Psoas muscle (tissue), 8 donors: ENCODE measurements at places on chromosomes 12 and 14. TPM values are rescaled to one million over a fixed set of nuclear protein-coding genes. Genes with fewer than 3 reads are reported as not detected.

GRCh38 chr12:50621399-50622300, 116.9 kb downstream of the DIP2B start:
- no peak overlapping the region for H3K4me3 ChIP-seq
- H3K36me3 ChIP-seq: peaks cover 12% of the 10 kb centered on the region
- H3K27me3 ChIP-seq: no peaks in the 10 kb centered on the region
- no peak overlapping the region for H3K27ac ChIP-seq

DNA sequence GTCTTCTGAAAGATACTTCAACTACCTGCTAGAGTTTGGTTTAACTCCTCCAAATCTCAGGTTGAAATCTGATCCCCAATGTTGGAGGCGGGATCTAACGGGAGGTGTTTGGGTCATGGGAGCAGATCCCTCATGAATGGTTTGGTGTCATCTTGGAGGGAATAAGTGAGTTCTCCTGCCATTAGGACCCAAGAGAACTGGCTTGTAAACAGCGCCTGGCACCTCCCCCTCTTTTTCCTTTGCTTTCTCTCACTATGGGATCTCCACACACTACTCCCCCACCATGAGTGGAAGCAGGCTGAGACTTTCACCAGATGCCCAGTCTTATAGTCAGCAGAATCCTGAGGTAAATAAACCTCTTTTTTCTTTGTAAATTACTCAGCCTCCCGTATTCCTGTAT, 2.5 kb downstream of the CNIH1 start:
- DNase-seq: no peak
- peaks cover 7% of the 10 kb centered on the region for H3K36me3 ChIP-seq
- H3K4me3 ChIP-seq: no peak overlapping the region
- H3K27me3 ChIP-seq: no peaks in the 10 kb centered on the region
- H3K27ac ChIP-seq: no peak overlapping the region

The RTL1 gene
- total RNA-seq: not detected

DNA sequence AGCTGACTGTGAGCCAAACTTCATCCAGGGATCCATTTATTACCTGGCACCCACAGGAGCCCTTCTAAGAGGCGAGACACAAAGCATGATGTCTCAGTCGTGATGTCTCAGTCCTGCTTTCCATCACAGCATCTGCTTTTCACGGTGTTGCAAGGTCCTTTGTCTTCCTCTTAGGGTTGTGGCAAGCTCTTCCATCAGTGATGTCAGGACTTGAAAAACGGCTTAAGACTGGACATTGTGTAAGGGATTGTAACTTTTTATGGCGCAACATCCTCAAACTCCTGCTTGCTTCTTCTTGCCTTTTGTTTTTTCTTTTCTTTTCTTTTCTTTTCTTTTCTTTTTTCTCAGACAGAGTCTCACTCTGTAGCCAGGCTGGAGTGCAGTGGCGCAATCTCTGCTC, 586.5 kb upstream of the TMEM132C start:
- H3K27ac ChIP-seq: no peak overlapping the region
- no peak for DNase-seq
- no peaks in the 10 kb centered on the region for H3K4me1 ChIP-seq
- H3K4me3 ChIP-seq: no peak overlapping the region
- no peaks in the 10 kb centered on the region for H3K36me3 ChIP-seq
- H3K27me3 ChIP-seq: no peaks in the 10 kb centered on the region

The LALBA gene
- total RNA-seq: not detected

DNA sequence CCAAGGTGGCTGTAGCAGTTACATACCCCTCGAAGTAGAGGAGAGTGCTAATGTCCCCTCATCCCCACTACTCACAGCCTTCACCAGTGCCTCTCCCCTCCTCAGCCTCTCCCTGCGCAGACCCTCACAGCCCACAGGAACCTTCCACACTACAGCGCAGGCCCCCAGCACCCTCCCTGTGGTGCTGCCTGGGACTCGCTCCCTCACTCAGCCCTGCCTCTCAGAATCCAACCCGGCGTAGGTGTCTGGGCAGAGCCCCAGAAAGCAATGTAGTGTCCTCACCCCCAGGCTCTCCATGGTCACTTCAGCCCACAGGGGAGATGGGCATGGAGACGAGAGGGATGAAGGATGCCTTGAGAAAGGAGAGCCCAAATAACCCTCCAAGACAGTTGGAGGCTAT, 10.9 kb upstream of the ZNF740 start:
- no peak overlapping the region for H3K27ac ChIP-seq
- peaks cover 70% of the 10 kb centered on the region for H3K36me3 ChIP-seq
- H3K4me1 ChIP-seq: no peaks in the 10 kb centered on the region
- no peaks in the 10 kb centered on the region for H3K27me3 ChIP-seq

DNA sequence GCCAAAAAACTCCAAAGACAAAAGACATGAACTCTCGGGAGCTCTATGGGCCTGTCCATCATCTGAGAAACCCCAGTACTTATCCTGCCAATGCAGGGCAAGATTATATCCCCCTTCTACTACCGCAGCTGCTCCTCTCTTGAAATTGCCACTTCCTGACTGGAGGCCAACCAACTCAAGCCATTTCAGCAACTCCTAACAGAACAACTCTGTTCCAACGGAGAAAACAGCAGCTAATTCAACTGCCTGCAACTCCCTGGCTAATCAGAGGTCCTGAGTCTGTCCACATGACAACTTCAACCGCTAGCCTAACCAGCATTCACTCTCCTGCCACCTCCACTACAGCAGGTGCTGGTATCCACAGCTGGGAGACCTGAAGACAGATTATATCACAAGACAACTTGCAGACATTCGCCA, 24.1 kb downstream of the CEP83 start:
- H3K27me3 ChIP-seq: no peaks in the 10 kb centered on the region
- H3K27ac ChIP-seq: no peak overlapping the region
- no peak overlapping the region for H3K4me3 ChIP-seq
- peaks cover 20% of the 10 kb centered on the region for H3K4me1 ChIP-seq
- no peak for DNase-seq

DNA sequence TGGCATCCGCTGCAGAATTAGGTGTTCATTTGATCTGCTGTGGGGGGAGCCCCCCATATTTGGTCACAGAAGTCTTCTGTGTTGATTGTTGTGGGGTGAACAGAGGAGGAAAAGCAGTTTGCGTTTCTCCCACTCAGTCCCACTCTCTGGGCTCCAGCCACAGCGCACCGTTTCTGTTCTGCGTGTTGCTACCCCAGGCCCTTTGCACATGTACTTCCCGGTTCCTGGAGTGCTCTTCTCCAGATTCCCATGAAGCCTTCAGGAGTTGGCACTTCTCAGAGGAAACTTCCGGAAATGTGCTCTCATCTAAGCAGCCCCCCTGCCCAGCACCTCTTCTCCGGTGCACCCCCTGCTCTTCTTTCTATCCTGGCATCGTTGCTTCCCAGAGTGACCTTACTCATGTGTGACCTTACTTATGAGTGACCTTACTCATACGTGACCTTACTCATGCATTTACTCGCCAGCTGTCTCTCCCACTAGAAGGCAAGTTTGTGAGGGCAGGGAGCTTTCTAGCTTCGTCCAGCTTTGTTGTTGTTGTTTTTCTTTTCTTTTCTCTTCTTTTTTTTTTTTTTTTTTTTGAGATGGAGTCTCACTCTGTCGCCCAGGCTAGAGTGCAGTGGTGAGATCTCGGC, 93.7 kb downstream of the SCARB1 start:
- no peak overlapping the region for H3K4me3 ChIP-seq
- no peak for DNase-seq
- no peak overlapping the region for H3K27ac ChIP-seq
- H3K4me1 ChIP-seq: peaks cover 36% of the 10 kb centered on the region
- no peaks in the 10 kb centered on the region for H3K27me3 ChIP-seq

The SLC25A47 gene
- not detected for total RNA-seq

The RFLNA gene
- total RNA-seq: 0.50 TPM

GRCh38 chr12:10861366-10861765, 12.1 kb upstream of the PRR4 start:
- no peak for DNase-seq
- no peaks in the 10 kb centered on the region for H3K27me3 ChIP-seq
- H3K27ac ChIP-seq: no peak overlapping the region
- H3K4me3 ChIP-seq: no peak overlapping the region

The SLC16A7 gene
- 5.0 TPM for total RNA-seq

GRCh38 chr14:99261912-99262787, 9.8 kb downstream of the BCL11B start:
- H3K27me3 ChIP-seq: no peaks in the 10 kb centered on the region
- no peaks in the 10 kb centered on the region for H3K4me1 ChIP-seq
- no peak overlapping the region for H3K27ac ChIP-seq
- H3K36me3 ChIP-seq: no peaks in the 10 kb centered on the region

- H3K4me3 ChIP-seq: no peak overlapping the region
- no peak overlapping the region for H3K27ac ChIP-seq
- peaks cover 26% of the 10 kb centered on the region for H3K4me1 ChIP-seq
- no peak for DNase-seq
Observed at GRCh38 chr12:52148464-52149181, 43.2 kb downstream of the KRT80 start.

The TIGAR gene
- 11.8 TPM for total RNA-seq

GRCh38 chr14:64919618-64920017, 5.4 kb downstream of the CHURC1 start:
- no peak overlapping the region for H3K4me3 ChIP-seq
- H3K4me1 ChIP-seq: peaks cover 71% of the 10 kb centered on the region
- H3K27ac ChIP-seq: no peak overlapping the region
- H3K36me3 ChIP-seq: no peaks in the 10 kb centered on the region
- DNase-seq: peak; percentile 29

The MYH6 gene
- total RNA-seq: 138 TPM

GRCh38 chr12:108854451-108855283, 2.7 kb downstream of the SSH1 start:
- peak overlapping the region; percentile 98 for H3K4me3 ChIP-seq
- peak; percentile 79 for DNase-seq
- no peaks in the 10 kb centered on the region for H3K27me3 ChIP-seq
- H3K36me3 ChIP-seq: no peaks in the 10 kb centered on the region
- peak overlapping the region; percentile 100 for H3K27ac ChIP-seq
- peaks cover 63% of the 10 kb centered on the region for H3K4me1 ChIP-seq

The KRT83 gene
- not detected for total RNA-seq

The RFX4 gene
- 0.56 TPM for total RNA-seq

The RD3L gene
- not detected for total RNA-seq

DNA sequence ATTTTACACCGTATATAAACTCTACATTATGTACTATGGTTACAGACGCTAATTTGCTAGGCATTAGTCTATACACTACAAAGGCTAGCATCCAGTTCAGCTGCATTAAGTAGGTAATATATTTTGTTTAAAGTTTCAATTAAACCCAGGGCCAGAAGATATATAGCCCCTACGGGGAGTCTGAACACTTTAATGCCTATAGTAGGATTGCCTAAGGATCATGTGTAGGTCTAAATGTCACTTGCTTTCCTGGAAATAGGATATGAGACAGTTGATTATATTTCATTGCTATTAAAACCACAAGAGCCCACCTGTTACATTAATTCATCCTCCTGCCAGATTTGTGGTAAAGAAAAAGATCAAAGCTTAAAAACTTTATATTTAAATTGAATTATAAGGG, 286.9 kb downstream of the TMTC2 start:
- no peaks in the 10 kb centered on the region for H3K36me3 ChIP-seq
- H3K27me3 ChIP-seq: no peaks in the 10 kb centered on the region
- H3K27ac ChIP-seq: no peak overlapping the region
- DNase-seq: no peak
- H3K4me3 ChIP-seq: no peak overlapping the region

GRCh38 chr14:94115631-94116030, 5.1 kb downstream of the IFI27 start:
- no peak for DNase-seq
- H3K27me3 ChIP-seq: no peaks in the 10 kb centered on the region
- no peaks in the 10 kb centered on the region for H3K36me3 ChIP-seq
- no peaks in the 10 kb centered on the region for H3K4me1 ChIP-seq
- no peak overlapping the region for H3K27ac ChIP-seq
- no peak overlapping the region for H3K4me3 ChIP-seq

The RIMBP2 gene
- total RNA-seq: 0.27 TPM

- no peak overlapping the region for H3K27ac ChIP-seq
- no peaks in the 10 kb centered on the region for H3K27me3 ChIP-seq
- no peak overlapping the region for H3K4me3 ChIP-seq
Observed at GRCh38 chr14:70013271-70013873, 134.2 kb downstream of the SMOC1 start.

The GLI1 gene
- total RNA-seq: not detected

DNA sequence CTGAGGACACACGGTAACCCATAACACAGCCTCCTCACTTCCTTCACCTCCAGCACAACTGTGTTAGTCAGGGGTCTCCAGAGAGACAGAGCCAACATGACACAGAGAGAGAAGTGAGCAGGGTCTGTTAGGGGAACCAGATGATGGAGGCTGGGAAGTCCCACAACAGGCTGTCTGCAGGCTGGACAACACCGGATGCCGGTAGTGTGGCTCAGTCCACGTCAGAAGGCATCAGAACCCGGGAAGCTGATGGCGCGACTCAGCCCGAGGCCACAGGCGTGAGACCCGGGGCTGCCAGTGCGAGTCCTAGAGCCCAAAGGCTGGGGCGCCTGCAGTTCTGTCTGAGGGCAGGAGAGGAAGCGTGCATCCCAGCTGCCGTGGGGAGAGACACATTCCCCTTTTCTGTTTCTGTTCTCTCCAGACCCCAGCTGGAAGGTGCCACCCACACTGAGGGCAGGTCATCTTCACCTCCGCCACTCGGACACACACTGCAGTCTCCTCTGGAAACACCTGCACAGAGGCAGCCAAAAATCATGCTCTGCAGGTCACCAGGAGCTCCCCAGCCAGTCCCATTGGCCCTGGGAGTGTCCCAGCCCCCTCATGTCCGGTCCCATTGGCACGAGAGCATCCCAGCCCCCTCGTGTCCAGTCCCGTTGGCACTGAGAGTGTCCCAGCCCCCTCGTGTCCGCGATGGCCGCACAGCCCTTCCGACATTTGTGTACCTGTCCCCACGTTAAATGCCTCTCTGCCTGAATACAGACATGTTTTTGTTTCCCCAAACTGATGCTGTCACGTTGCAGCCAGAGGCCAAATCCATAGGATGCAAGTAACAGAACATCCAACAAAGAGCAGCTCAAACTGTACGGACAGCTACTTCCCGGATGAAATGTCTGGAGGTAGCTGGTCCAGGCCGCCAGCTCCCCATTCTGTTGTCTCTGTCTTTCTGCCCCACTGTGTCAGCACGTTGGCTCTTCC, 7.9 kb upstream of the FBRSL1 start:
- H3K4me3 ChIP-seq: no peak overlapping the region
- DNase-seq: peak; percentile 46
- no peak overlapping the region for H3K27ac ChIP-seq
- peaks cover 3% of the 10 kb centered on the region for H3K27me3 ChIP-seq
- H3K4me1 ChIP-seq: no peaks in the 10 kb centered on the region

- no peaks in the 10 kb centered on the region for H3K4me1 ChIP-seq
- H3K36me3 ChIP-seq: no peaks in the 10 kb centered on the region
- no peaks in the 10 kb centered on the region for H3K27me3 ChIP-seq
- H3K27ac ChIP-seq: no peak overlapping the region
- no peak for DNase-seq
Observed at GRCh38 chr12:17588968-17589367, 501.0 kb downstream of the RERGL start.

GRCh38 chr12:40834321-40834720, 142.1 kb downstream of the CNTN1 start:
- H3K27me3 ChIP-seq: no peaks in the 10 kb centered on the region
- no peaks in the 10 kb centered on the region for H3K4me1 ChIP-seq
- H3K27ac ChIP-seq: no peak overlapping the region
- H3K4me3 ChIP-seq: no peak overlapping the region
- DNase-seq: no peak
- no peaks in the 10 kb centered on the region for H3K36me3 ChIP-seq

- no peaks in the 10 kb centered on the region for H3K27me3 ChIP-seq
- no peak overlapping the region for H3K4me3 ChIP-seq
- DNase-seq: no peak
- H3K36me3 ChIP-seq: no peaks in the 10 kb centered on the region
- H3K27ac ChIP-seq: no peak overlapping the region
Observed at GRCh38 chr14:49366416-49366815, 219.8 kb downstream of the RPS29 start.

The KHNYN gene
- 40.2 TPM for total RNA-seq
